ENCODE measurements at places on chromosomes 3 and 15. TPM values are rescaled to one million over a fixed set of nuclear protein-coding genes. Genes with fewer than 3 reads are reported as not detected.

The RTP1 gene
- total RNA-seq: not detected

The IGSF10 gene
- total RNA-seq: under 0.01 TPM

The GALNT15 gene
- 3.3 TPM for total RNA-seq

The FRMD5 gene
- total RNA-seq: 14.7 TPM

The TGM5 gene
- total RNA-seq: not detected

The TF gene
- under 0.01 TPM for total RNA-seq

The MST1R gene
- 3.4 TPM for total RNA-seq

The PRICKLE2 gene
- total RNA-seq: 13.0 TPM

The PCCB gene
- total RNA-seq: 91.2 TPM

The CAV3 gene
- not detected for total RNA-seq

The CPLX3 gene
- 0.15 TPM for total RNA-seq

The ITPKA gene
- total RNA-seq: 0.15 TPM

The SPESP1 gene
- total RNA-seq: 2.0 TPM

The ITPR1 gene
- total RNA-seq: 27.6 TPM

The SECISBP2L gene
- 62.6 TPM for total RNA-seq

The SLC6A6 gene
- total RNA-seq: 54.3 TPM

The MYZAP gene
- not detected for total RNA-seq

The VEPH1 gene
- 274 TPM for total RNA-seq

The CD200R1L gene
- total RNA-seq: not detected

The VGLL4 gene
- total RNA-seq: 57.4 TPM
